ENCODE measurements at places on chromosomes 3 and 15. TPM values are rescaled to one million over a fixed set of nuclear protein-coding genes. Genes with fewer than 3 reads are reported as not detected.

Gene ACTR8
- total RNA-seq, result 25.3 TPM

Gene ADAMTS9
- total RNA-seq, result 38.3 TPM

Gene KCNMB3
- total RNA-seq, result 0.65 TPM

Gene ZNF860
- total RNA-seq, result 0.61 TPM
